ENCODE measurements at places on chromosomes 4 and X. TPM values are rescaled to one million over a fixed set of nuclear protein-coding genes. Genes with fewer than 3 reads are reported as not detected.

DNA sequence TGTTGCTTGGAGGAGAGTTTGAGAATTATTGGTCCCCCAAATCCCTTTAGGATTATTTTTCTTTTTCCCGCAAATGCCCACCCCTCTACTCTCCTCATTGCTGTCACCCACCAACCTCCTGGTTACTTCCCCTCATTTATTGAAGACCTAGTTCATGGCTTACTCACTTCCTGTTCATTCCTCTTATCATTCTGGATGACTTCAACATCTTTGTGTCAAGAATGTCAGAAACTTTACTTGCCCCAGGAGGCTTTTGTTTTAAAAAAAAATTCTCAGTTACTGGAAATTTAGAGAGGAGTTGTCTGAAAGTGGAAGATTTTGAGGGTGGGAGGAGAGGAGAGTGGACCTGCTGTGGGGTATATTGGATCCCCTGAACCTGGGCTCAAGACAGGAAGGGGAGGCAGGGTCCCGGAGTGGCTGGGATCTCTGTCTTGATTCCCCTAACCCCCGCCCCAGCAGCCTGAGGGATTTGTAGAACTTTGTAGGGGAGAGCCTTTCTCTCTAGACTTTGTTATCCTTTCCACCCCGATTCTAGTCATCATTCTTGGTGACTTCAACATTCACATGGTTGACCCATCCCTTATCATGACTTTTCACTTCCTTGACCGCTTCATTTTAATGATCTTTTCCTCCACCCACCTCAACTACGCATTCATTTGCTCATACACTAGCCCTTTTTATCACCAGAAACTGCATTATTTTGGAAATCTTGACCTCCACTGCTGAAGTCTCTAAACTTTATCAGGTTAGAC is 69.9 kb upstream of the ESX1 start:
- DNase-seq: no peak

FRG1 gene
- total RNA-seq: 40.1 TPM

GRCh38 chrX:40169193-40170101 is 71.7 kb upstream of the BCOR start:
- DNase-seq: peak; percentile 82

STK32B gene
- 0.94 TPM for total RNA-seq

DNA sequence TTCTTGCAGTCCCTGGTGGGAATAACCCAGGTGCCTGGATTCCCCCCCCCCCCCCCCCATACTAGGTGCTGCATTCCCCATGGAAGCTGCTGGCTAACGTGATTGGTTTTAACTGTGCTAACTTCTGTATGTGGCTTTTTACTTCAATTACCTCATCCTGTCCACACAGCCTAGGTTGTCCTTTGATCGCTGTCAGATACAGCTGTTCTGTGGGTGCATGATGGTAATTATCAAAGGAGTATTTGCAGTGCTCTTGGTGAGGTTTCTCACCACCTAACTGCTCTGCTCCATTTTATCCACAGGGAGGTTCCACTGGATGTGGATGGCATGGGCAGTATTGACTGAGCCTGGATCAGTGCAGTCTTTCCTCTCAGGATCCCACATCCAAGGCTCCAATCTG is 93.0 kb downstream of the ZNF518B start:
- no peak for DNase-seq

GRCh38 chrX:40153345-40154249 is 55.8 kb upstream of the BCOR start:
- DNase-seq: no peak

RBM10 gene
- total RNA-seq: 38.5 TPM

GRCh38 chr4:153151535-153152455 is 52.4 kb upstream of the TRIM2 start:
- peak; percentile 75 for DNase-seq

DNA sequence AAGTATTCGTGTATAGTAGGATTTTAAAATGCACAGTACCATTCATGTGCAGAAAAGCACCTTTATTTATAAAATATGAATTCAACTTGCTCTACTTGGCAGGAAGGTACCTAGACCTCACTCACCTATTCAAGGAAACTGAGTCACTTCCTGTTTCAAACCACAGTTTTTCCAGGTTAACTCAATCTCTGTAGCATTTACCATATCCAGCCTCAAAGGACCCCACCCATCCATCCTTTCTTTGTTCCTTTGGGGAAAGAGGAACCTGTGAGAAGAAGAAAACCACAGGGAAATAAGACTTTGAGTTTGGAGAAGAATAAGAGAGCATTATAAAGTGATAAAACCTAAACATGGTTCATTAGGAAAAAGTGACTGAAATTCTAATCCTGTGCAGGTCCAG is 250.7 kb downstream of the CBR4 start:
- DNase-seq: no peak

DNA sequence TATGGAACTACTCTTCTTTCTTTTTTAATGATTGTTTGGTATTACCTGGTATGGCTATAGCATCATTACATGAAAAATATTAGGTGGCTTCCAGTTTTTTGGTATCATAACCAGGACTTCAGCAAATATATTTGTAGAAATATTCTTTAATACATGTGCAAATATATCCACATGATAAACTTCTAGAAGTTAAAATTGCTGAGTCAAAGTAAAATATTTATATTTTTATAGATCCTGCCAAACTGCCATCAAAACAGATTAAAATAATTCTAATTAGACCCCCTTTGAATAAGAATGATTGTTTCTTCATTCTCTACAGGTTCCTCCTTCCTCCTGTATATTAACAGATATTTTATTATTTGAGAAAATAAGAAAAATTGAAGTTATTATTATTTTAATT is 708.5 kb upstream of the INTU start:
- DNase-seq: no peak

SOWAHD gene
- 0.57 TPM for total RNA-seq

TRIM61 gene
- total RNA-seq: 2.6 TPM

DNA sequence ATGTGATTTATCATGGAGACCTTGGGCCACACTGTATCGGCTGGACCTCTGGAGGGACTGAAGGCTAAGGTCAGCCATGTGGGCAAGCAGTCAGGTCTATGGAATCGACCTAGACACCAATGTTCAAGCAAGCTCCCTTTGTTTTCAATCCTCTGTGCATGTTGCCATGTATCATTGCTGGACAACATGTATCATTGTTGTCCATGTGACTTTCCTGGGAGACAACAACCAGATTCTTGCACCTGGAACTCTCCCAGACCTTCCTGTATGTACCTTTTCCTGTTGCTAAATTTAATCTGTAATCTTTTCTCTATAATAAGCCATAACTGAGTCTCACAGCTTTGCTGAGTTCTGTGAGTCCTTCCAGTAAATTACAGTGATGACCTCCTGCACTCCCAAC is 329.4 kb upstream of the BOD1L1 start:
- DNase-seq: no peak

DNA sequence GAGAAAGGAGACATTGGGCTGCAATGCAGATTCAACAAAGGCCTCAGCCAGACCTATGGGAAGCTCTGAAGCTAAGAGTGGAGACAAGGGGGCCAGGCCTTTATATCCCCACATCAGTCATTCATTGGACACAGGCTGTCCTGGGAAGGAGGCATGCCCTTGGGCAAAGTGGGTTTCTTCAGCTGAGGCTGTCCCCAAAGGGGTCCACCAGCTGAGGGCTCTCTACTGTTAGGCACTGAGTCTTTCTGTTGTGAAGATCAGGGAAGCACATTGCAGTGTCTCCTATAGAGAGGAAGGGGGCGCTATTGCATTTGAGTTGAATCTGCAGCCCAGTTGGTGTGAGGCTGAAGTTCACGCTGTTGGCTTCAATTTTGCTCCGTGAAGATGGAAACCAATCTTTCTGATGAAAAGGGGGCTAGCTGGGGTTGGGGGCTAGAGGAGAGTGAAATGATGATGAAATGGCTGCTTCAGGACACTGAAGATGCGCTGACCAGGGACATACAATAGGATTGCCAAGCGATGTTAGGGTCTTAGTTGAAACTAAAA is 48.0 kb downstream of the SLC25A5 start:
- DNase-seq: no peak

CXCL5 gene
- not detected for total RNA-seq

DNA sequence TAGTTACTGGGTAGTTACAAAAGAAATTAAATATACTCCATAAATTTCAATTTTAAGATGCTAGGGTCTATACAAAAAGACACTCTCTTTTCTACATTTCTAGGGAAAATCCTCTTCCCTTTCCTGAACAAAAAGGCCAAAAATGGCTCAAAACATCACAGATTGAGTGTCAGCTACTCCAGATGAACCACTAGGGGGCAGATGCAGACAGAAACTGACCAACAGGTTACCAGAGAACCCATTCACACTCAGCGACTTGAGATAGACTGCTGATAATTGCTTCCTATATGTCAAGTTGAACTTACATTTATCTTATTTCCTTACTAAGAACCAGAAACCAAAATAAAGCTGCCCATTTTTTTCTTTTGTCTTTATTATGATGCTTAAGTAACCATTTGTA is 83.4 kb upstream of the MID1IP1 start:
- DNase-seq: no peak

NEXMIF gene
- total RNA-seq: 2.4 TPM

DNA sequence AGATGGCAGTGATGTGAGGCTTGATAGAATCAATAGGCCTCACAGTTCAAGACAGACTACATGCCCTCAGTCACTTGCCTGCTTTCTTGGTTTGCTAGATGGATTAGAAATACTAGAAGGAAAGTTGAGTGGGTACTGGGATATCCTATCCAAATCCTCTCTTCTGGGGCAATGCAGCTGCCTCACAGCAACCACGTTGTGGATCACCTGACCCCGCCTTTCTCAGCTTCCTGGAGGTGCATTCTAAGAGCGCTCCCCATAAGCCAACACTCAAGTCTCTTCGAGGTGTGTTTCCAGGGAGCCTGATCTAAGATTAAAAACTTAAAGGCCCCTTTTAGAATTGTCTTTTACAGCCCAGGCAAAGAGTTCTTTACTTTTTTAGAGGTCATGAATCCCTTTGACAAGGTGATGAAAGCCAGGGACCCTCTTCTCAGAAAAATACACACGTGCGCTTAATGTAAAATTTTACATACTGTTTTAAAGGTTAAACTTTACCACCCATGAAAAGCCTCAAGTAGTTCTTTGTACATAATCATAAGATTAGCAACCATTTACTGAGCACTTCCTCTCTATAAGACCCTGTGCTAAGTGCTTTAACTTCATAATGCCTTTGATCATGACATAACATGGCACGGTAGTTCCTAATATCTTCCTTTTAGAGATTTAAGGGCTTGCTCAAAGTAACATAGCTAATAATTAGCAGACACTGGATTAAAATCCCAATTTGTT is 840 bp upstream of the RPL34 start:
- no peak for DNase-seq

CT45A10 gene
- total RNA-seq: not detected
